ENCODE measurements at places on chromosomes 3 and 15. TPM values are rescaled to one million over a fixed set of nuclear protein-coding genes. Genes with fewer than 3 reads are reported as not detected.

Gene SLC2A2
- total RNA-seq: 0.72 TPM

Gene SCG3
- not detected for total RNA-seq

Gene KLHL40
- total RNA-seq: not detected

Gene CYP8B1
- total RNA-seq: 2.6 TPM

Gene MESP2
- total RNA-seq: not detected

Gene ZKSCAN7
- 6.7 TPM for total RNA-seq

GRCh38 chr15:99507016-99507503 is 58.7 kb upstream of the MEF2A start:
- DNase-seq: no peak

DNA sequence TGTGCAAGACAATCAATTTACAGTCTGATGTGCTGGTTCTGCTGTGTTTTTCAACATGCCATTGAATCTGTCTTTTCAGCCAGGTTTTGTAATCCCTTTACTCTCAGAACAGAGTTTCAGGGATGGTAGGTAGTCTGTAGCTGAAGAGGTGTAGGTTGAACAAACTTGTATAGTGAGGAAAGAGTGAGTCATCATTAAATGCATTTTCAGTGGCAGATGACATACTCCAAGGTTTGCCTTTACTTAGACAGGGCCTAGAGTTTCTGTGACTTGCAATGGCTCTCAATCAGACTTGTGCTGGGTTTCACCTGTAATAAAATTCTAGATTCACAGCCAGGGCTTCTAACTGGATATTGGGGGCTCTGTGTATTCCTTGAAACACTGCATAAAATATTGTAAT is 94.6 kb downstream of the CYP19A1 start:
- DNase-seq: no peak

GRCh38 chr3:40258555-40258954 is 51.0 kb upstream of the EIF1B start:
- no peak for DNase-seq

GRCh38 chr15:75007216-75007615 is 11.9 kb downstream of the SCAMP5 start:
- DNase-seq: no peak

GRCh38 chr15:33284336-33284735 is 26.4 kb upstream of the RYR3 start:
- no peak for DNase-seq

GRCh38 chr3:29412110-29412509 is 131.2 kb downstream of the RBMS3 start:
- no peak for DNase-seq

DNA sequence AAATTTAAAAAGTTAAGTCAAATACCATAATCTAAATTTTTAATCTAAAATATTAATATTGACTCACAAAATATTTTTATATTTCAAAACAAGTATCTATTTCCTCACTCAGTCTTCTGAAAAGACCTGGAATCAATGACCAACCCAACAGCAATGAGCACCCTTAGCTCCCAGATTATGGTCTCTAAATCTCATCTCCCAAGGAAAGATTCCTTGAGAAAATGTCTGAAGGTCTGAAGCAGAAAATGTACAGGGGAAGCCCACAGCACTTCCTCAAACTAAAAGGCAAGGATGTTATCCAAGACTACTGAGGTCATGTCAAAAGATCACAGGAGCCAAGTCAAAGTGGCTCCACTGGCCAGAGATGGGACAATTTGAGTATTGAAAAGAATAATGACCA is 51.0 kb upstream of the SLCO2A1 start:
- no peak for DNase-seq

DNA sequence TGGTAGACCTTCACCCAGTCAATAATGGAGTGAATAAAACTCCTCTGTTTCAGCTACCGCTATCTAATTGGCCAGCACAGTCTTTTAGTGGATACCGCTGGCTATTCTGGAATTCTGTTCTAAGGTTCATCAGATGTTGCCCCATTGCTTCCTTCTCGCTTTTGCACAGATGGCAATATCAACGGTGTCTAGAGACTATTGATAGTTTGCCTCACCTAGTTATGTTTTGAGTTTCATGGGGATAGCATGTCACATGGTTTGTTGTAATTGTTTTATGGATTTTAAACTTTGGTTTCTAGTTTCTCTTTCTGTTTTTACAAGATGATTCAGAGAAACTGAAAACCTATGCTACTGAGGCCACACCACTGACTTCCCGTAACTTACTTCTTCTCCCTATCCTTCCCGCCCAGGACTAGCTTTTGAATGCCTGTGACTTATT is 2.0 kb downstream of the XRN1 start:
- peak; percentile 26 for DNase-seq

DNA sequence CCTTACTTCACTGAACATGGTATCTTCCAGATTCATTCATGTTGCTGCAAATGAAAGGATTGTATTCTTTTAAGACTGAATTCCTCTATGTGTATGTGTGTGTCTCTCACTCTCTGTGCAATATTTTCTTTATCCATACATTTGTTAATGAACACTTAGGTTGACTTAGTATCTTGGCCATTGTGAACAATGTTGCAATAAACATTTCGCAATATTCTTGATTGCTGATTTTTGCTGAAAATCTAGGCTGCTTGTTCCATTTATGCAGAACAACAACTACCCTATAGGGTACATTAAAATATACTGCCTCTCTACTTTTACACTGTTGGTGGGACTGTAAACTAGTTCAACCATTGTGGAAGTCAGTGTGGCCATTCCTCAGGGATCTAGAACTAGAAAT is 732.4 kb downstream of the CADM2 start:
- DNase-seq: no peak

GRCh38 chr3:187942658-187943241 is 197.5 kb upstream of the BCL6 start:
- no peak for DNase-seq

- peak; percentile 47 for DNase-seq
Observed at GRCh38 chr15:77800305-77800704, 167.6 kb upstream of the LINGO1 start.

GRCh38 chr3:38029400-38030125 is at the start of gene PLCD1:
PLCD1 (minus strand) TSS chr3:38029642; CDS start chr3:38029539, 103 bp downstream.
- peak; percentile 89 for DNase-seq
